T-cell (primary cell): ENCODE measurements at places on chromosomes 4 and X.
A peak's percentile ranks its signal among the peaks of the same experiment; 100 is the strongest.

GRCh38 chrX:153701706-153702105, 14.0 kb downstream of the SLC6A8 start:
- no peak for DNase-seq

- DNase-seq: peak; percentile 9
Measured at GRCh38 chrX:107537815-107538214, 88.4 kb downstream of the FRMPD3 start.

DNA sequence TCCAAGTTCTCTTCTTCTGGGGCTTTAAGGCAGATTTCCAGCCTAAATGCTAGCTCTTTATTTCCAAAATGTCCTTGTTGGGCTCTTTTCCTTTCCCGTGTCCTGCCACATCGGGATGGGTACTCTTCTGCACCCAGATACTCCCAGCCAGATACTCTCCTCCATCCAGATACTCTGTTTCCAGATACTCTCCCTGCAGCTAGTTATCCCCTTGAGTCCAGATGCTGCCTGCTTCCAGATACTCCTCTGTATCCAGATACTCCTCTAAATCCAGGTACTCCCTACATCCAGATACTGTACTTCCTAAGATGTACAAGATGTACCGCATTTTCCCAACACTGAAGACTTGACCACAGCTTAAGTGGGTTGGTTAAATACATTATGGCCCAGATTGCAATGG, 10.5 kb upstream of the XG start:
- no peak for DNase-seq

DNA sequence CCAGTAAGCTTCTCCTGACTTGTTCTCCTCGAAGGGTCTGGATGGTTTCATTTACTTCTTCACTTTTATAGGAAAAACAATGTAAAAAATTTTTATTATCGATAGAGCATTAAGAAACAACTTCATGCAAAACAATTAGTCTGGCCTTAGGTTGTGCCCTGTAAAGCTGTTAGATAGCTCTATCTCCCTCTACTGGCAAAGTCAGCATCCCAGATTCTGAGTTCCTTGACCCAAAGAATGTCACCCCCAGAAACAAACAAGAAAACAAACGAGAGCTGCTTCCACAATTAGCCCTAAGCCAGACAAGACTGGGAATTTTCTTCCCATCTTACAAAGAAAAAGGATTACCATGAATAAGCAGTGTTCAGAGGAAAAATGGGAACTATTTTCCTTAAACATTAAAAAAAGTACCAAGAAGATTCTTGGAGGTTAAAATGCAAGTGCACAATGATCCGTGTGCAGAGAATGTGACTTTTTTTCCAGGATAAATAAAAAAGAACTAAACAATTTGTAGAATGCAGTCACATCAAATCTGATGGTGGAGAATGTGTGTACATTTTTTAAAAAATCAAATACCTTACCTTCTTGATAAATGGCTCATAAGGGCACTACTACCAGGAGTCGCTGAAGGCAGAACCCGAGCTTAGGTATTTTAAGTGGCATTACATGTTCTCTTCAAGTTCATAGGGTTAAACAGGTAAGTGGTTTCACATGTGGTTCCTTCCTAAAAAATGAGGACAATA, 293.2 kb downstream of the FBXO8 start:
- DNase-seq: no peak

GRCh38 chrX:77415161-77415560, 32.0 kb upstream of the FGF16 start:
- DNase-seq: no peak

- DNase-seq: no peak
Measured at GRCh38 chr4:172919269-172919668, 249.3 kb upstream of the GALNT7 start.

DNA sequence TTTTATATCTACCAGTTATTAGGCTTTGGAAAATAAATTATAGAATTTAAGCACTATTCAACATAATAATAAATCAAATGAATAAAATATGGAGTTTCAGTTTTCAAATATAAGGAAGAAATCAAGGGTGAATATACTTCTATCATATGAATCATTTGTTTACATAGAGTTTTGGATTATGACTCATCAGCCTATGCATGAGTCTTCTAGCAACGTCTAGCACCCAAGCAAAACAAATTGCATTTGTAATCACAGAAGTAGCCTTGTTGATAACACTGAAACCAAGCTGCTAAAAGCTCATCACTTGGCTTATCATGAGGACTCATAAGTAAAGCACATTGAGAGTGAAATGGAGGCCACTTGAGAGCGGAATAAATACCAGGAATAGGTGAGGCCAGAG, 434.6 kb downstream of the PCDH11X start:
- no peak for DNase-seq

- DNase-seq: no peak
Measured at GRCh38 chr4:139921429-139922184, 232.4 kb downstream of the MAML3 start.

- DNase-seq: no peak
Measured at GRCh38 chrX:119238557-119238956, 2.5 kb downstream of the PGRMC1 start.

DNA sequence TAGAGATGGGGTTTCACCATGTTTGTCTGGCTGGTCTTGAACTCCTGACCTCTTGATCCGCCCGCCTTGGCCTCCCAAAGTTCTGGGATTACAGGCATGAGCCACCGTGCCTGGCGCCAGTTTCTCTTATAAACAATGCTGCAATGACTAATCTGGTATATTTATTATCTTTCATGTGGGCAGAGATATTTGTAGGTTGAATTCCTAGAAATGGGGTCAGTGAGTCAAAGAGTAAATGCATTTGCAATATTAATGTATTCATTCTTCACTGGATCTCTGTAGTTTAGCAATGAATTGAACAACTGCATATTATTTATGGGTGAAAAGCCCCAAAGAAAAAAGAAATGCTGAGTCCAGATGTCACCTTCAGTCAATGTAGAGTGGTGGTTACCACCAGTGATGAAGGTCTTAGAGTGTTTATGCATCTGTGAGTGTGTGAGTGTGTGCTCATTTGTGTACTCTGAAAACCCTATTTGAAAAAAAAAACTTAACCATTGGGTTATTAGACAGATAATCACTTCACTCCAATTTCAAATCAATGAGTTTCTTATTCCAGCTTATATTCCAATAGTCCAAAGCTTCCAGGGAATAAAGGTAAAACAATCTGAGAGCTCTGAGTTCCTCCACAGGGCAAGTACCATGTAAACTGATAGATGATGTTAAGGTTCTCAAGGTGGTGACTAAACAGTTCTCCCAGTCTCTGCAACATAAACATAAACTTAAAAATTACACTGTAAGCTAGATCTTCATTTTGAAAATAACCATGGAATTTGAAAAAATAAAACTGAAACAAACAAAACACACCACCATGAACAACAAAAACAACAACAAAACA, 22.6 kb upstream of the CD38 start:
- no peak for DNase-seq

DNA sequence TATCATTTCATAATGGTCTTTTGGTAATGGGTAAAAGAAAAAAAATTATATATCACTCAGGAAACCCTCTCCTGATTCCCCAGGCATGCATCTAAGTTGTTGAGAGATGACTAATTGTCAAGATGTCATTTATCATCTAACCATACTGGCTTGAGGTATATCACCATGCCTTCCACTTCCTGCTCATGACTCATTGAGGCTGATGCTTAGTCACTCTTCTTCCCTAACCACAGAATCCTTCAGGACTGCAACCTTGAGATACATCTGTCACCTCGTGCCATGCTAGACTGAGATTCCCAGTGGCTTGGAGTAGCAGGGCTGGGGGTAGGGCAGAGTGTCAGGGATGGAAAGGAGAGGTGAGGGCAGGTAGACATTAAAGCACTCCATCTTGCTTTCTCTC, 782.5 kb upstream of the INTU start:
- no peak for DNase-seq

- no peak for DNase-seq
Measured at GRCh38 chr4:3759236-3759635, 6.9 kb upstream of the ADRA2C start.

- DNase-seq: no peak
Measured at GRCh38 chrX:130915302-130915701, 12.3 kb upstream of the ENOX2 start.

GRCh38 chr4:96383349-96383748, 543.5 kb downstream of the PDHA2 start:
- no peak for DNase-seq

DNA sequence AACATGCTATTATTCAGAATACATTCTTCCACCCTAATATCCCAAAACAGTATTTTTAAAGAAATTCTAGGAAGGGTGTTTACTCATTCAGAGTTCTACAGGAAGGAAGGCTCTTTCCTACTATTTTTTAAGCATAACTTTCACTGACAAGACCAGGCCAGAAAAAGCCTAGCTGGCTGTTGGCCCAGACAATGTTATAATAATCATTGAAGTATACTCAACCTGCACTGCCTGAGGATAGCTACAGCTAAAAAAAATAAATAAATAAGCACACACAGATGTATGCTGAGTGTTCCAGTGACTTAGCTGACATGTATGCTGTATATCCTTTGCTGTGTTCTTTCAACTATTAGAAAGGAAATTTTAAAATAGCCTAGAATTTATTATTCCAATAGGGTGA, 145.8 kb upstream of the SPRY1 start:
- no peak for DNase-seq

DNA sequence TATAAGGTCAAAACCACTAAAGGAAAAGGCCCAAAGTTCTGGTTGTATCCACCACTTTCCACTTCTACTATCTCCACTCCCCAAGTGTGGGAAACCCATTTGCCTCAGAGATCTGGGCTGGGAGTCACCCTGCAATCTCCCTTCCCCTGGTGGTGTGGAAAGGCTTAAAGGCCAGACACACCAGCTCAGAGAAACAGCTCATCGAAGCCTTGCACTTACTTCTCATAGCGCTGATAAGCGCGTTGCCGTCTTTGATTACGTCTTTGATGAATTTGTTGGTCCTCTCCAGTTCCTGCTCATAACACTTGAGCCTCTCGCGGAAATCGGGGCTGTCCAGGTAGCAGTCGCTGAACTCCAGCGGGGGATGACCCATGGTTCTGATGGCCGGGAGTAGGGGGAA, 647 bp downstream of the OPHN1 start:
- no peak for DNase-seq

DNA sequence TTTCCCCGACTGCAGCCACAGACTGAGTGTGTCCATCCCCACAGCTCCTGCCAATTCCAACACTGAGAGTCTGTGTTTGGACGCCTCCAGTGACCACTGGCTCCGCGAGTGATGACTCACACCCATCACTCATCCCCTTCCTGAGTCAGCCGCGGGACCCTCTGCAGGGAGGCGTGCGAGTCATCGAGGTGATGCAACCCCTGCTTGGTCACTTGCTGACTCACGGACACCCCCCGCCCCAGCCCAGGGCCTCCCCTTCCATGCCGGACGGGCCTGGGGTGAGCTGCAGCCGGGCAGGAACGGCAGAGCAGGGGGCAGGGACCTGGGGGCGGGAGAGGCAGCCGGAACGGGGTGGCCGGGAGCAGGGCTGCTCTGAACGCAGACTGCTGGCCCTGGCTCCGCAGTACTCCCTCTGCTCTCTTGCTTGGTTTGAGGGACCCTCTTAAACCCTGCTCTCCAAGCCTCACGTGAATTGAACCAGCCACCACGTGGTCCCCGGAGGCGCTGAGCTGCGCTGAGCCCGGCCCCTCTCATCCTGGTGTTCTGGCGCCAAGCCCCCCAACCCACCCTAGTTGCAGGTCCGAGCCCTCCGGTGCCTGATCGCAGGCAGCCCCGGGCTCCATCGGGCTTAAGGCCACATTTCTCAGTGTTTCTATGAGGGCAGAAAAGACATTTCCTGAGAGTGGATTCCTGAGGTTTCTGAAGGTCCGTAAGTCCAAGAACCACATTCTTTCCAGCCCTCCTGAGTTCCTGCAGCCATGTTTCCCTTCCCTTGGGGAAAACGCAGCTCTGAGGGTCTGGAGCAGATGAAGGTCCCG, 32.4 kb downstream of the FGFRL1 start:
- no peak for DNase-seq

GRCh38 chr4:71765821-71766383, 18.0 kb downstream of the GC start:
- DNase-seq: no peak

GRCh38 chrX:154751669-154752271, 893 bp upstream of the GAB3 start:
- no peak for DNase-seq

- DNase-seq: no peak
Measured at GRCh38 chr4:26367811-26368210, 47.0 kb downstream of the RBPJ start.

- DNase-seq: no peak
Measured at GRCh38 chr4:126396703-126397102, 1081.9 kb downstream of the FAT4 start.

DNA sequence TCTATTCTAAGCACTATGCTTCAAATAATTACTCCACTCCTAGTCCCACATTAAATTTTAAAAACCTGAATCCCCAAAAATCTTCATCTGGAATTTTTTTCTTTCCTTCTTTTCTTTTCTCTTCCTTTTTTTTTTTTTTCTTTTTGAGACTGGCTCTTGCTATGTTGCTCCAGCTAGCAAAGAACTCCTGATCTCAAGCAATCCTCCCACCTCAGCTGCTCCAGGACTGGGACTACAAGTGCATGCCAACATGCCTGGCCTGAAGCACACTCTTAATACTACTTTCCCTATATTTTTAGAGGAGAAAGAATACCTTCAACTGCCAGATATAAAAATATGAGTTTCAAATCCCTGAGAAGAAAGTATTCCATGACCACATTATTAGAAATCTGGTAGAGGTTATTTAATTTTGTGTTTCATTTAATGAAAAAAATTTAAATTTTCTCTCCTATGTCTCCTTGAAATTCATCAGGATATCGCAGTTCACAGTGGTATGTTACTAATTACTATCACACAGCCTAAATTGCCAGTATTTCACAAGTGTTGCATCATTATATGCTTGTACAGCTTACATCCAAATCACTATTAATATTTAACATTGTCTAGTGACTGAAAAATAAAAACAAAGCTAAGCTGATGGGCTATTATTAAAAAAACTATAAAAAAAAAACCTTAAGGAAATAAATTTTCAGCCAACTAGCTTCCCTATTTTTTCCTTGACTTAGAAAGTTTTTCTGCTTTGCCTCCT, 227.8 kb downstream of the NAF1 start:
- no peak for DNase-seq

DNA sequence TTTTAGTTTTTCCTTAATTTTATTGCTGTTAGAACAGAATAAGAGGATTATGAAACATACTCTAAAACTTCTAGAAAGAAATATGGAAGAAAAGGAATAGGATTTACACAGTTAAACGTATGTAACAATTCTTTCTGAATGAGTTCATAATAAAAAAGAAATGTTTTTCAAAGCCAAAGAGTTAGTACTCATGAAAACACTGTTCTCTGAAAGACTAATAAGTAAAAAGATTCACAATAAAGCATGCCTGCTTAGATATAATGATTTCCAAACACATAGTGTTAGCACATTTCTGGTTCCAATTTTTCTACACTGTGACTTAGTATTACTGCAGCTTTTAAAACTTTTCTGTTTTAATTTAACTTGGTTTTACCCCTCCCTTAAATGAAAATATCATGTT, 49.8 kb upstream of the PRSS48 start:
- DNase-seq: no peak

DNA sequence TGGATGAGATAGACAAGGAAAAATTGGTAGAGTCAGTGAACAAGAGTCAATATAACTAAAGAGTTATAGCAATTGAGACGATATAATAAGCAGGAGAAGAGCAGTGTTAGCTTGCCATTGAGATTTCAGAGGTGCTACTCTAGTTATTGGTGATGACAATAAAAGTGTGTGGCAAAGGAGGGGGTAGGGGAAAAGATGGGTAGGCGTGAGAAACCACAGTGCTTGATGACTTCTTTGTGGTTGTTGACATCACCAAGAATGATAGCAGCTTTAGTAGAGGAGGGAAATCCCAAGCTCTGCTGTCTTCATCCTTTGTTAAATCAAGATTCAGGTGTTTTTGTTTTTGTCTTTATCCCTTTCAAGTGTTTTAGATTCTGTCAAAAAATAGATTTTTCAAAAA, 179.9 kb upstream of the PPP3CA start:
- DNase-seq: peak; percentile 56
